Panc1 (cell line): ENCODE measurements at places on chromosomes 5 and 9.

- peak; percentile 60 for DNase-seq
Observed at GRCh38 chr9:85743275-85744128, 1.7 kb upstream of the AGTPBP1 start.

DNA sequence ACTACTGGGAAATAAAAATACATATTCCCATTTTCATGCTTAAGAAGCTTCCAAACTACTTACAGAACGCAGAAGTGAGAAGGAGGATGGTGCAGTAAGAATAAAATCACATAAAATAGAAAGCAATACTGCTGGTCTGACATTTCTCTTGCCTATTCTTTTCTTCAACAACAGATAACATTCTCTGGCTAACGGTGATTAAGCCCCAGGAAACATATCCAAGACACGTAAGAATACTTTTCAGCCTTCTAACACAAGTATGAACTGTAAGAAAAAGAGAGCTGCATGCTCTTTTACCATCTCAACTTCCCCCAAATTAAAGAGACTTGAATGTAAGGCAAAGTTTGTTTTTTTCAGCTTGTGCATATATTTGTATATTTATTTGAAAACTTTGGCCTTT is 156.1 kb upstream of the TARS1 start:
- DNase-seq: no peak

- no peak for DNase-seq
Observed at GRCh38 chr9:71909887-71910649, 925 bp downstream of the ABHD17B start.

- no peak for DNase-seq
Observed at GRCh38 chr5:142420561-142421227, 95.9 kb upstream of the SPRY4 start.

GRCh38 chr9:113665064-113665463 is 201.5 kb downstream of the RGS3 start:
- DNase-seq: no peak

GRCh38 chr5:154728939-154729588 is 26.1 kb upstream of the LARP1 start:
- DNase-seq: no peak

- no peak for DNase-seq
Observed at GRCh38 chr9:82923912-82924605, 138.9 kb downstream of the RASEF start.

GRCh38 chr5:143435210-143435657 is 31.7 kb upstream of the NR3C1 start:
- DNase-seq: no peak

DNA sequence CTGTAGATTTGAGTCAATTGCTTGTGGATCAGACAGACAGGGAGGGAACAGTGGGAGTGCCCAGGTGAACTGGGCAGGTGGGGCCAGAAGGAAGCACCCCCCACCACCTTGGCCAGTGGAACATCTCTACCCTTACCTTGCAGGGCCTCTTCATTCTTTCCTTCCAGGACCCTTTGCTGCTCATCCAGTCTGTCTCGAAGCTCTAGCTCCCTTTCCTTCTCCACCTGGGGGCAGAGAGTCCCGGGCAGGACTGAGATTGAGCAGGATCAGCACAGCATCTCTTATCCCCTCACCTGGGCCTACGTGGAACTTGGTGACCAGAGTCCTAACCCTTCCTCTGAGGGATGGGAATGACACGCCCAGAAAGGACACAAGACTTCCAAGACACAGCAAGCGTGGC is 25.0 kb downstream of the CCDC69 start:
- no peak for DNase-seq

- no peak for DNase-seq
Observed at GRCh38 chr5:1771149-1772065, 28.2 kb downstream of the MRPL36 start.

DNA sequence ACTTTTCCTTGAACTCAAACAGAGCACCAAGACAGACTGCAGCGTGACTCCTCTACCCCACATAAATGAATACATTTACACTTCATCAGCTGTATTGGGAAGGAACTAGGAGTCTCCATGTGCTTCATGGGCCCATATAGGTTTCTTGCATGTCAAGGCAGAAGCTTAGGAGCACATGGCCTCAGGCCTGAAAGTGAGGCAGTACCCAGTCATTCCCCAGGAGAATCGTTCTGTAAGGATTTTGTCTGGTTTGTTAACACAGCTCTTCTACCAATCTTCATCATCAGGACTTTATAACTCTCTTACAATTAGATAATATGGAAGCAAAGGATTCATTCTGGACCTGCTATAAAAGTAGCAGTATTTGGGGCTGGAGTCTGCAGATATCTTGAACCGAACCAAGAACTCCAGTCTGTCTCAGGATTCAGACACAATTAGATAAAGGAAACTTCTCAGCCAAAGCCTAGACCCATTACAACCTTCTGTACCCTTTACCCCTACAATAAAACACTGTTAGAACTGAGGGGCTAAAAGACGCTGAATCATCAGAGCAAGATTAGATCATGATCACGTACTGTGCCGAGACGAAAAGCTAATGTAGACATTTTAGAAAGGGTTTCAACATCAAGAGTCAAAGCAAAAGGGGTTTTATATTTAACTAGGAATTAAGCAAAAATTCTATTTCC is 385.5 kb upstream of the SLC30A5 start:
- no peak for DNase-seq

DNA sequence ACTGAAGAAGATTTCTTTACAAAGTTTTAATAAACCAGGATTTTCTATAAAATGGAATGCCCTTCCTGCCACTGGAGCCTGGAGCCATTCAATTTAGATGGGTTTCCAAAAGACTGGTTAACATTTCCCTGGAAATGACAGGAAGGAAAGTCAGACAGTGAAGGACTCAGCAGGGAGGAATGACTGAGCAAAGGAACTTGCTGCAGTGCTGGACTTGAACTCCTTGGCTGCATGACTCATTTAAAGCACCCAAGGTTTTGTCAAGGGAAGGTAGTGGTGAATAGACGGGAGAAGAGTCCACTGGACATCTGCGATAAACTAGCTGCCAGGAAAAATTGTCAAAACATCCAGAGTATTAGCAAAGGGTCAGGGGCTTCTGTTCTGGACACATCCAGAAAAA is 163.8 kb upstream of the SLC28A3 start:
- DNase-seq: no peak

DNA sequence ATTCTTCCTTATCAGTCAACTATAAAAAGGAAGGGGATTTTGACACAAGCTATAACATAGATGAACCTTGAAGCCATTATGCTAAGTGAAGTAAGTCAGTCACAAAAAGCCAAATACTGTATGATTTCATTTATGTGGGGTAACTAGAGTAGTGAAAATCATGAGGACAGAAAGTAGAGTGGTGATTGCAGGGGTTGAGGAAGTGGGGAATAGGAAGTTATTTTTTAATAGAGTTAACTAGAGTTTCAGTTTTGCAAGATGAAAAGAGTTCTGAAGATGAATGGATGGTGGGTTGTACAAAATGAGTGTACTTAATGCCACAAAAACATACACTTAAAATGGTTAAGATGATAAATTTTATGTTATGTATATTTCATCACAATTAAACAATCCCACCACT is 65.4 kb upstream of the FAM174A start:
- DNase-seq: no peak

- no peak for DNase-seq
Observed at GRCh38 chr5:137598399-137598798, 99.3 kb upstream of the SPOCK1 start.

GRCh38 chr9:129697656-129698253 is 32.3 kb downstream of the PRRX2 start:
- DNase-seq: no peak

GRCh38 chr9:132238992-132239391 is 77.1 kb downstream of the NTNG2 start:
- DNase-seq: no peak

GRCh38 chr5:158287643-158288271 is 428.8 kb upstream of the CLINT1 start:
- no peak for DNase-seq

GRCh38 chr9:78314953-78315870 is 18.3 kb downstream of the PSAT1 start:
- DNase-seq: no peak
